Stimulated activated CD8-positive, alpha-beta memory T cell treated with anti-CD3 and anti-CD28 coated beads, Interleukin-4, amount 100 ng/mL, for 48 hours (primary cell): ENCODE measurements at places on chromosomes 7 and 10.
A peak's percentile ranks its signal among the peaks of the same experiment; 100 is the strongest.

DNA sequence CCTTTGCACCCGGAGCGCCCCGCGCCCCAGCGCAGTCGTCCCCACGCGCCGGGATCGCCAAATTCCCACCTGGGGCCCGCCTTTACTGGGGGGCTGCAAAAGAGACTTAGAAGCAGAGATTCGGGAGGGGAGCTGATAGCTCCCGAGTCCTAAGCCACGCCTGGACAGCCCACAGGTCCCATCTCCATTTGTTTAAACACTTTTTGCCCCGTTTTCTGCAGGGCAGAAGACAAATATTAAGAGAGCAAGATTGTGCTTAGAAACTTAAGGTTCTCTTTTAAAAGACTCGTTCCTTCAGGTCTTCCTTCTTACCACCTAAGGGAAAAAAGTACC is 299.1 kb upstream of the NFE2L3 start:
- DNase-seq: no peak

DNA sequence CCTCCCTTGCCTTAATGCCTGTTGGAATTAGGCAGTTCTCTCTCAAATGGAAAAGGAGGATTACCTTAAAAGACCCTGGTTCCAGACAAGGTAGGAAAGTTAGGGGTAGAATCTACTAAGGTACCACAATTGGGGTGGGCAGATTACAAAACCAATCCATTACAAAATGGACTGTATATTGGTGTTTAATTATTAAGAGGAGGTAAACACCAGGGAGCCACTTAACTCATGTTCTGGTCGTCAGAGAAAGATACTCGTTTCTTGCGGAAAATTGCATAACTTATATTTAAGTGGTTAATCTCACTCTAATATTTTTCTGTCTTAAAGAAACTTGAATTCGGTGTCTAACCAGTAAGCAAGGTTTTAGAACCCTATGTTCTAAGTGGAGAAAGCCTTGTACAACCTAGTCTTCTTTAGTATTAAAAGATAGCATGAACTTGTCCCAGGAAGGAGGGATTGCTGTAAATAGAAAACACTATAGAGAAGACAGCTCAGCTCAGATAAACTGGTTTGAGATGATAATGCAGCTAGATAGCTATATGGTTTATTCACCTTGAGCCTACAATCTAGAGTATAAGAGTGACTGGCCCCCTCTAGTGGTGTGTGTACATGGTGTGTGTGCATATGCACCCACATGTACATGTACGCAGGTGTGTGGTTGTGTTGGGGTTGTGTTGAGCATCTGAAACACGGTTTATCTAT is 58.0 kb upstream of the STRIP2 start:
- DNase-seq: peak; percentile 71

GRCh38 chr7:30303312-30304039 is 19.1 kb downstream of the ZNRF2 start:
- DNase-seq: no peak

- no peak for DNase-seq
These were observed 4.9 kb upstream of the MTPN start for GRCh38 chr7:135981958-135982646.

DNA sequence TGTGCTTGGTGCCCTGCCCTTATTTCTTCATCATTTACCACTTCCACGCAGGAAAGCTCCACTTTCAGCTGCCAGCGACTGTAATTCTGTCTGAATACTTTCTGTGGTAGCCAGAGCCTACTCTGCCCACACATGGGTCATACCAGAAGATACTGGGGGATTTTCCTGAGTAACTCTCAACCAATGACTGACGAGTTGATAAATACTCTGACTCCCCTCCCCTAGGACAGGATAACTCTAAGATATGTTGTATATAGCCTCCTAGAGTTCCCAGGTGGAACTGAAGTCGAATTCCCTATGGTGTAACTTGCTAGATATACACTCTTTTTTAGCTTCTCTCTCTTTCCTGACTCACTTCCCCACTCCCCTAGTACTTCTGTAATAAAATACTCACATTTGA is 29.8 kb downstream of the SEM1 start:
- DNase-seq: no peak

DNA sequence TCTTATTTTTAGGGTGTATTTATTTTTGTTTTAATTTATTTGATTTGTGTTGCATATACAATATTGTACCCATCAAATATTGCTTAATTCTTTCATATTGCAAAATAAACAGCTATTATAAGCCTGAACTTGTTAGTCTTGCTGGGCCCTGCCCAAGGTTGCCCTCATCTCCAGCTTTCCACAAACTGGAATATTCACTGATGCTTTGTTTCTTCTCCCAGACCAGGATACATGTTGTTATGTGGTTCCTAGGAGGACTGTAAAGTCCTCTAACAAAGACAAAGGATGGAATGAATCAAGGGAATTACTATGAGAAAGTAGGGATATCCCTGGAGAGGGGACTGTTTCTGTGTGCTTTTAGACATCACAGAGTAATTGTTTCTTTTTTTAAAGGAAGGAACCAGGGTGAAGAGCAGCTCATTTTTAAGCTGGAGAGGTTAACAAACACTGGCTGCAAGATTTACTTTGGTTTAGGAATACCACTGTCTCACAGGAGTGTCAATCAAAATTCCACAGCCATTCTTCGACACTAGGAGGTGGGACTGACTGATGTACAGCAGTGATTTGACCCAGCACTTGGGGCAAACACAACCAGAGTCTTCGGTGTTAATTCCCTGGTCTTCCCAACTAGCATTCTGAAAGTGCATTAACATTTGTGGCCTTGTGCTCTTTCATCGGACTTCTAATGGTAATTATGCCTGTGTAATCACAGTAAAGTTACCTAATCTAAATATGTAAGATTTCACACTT is 14.8 kb upstream of the CD36 start:
- no peak for DNase-seq

GRCh38 chr7:33868166-33868565 is 37.2 kb upstream of the BMPER start:
- no peak for DNase-seq
